ENCODE measurements at places on chromosomes 12 and 14.

- no peak for DNase-seq
Observed at GRCh38 chr12:116712458-116713303, 25.2 kb downstream of the SPRING1 start.

GRCh38 chr14:92460916-92461579 lies 52.5 kb upstream of the RIN3 start:
- peak; percentile 80 for DNase-seq

DNA sequence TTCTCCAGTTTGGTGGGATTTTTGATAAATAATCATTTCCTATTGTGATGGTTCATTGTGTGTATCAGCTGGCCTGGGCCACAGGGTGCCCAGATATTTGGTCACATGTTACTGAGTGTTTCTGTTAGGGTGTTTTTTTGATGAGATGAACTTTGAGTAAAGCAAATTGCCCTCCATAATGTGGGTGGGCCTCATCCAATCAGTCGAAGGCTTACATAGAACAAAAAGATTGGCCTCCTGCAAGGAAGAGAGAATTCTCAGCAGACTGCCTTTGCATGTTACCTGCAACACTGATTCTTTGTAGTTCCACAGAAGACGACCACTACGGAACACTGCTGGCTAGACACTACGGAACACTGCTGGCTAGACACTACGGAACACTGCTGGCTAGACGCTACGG lies 441.6 kb downstream of the GLT1D1 start:
- DNase-seq, result no peak

DNA sequence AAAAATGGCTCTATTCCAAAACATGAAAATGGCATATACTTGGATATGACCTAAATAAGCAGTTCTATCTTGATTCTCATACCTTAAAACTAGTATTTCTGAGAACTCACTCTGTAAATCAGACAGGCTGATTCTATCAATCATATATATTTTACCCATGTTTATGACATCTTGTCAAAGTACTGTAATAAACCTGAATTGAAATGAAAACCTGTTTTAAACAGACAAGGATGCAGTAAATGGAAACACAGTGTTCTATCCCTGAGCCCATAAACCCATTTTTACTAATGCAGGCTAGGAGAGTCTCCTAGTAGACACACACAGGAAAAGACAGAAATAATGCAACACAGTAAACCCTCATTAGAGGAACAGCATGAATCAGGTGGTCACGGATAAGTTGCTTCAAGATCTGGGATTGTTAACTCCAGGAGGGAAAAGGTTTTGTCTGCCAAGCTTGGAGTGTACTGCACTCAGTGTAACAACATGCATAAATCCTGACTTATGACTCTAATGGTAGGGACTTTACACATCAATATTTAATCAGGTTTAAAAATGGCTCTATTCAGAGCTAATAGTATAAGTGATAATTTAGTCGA lies 93.6 kb upstream of the CPNE8 start:
- DNase-seq, result no peak

DNA sequence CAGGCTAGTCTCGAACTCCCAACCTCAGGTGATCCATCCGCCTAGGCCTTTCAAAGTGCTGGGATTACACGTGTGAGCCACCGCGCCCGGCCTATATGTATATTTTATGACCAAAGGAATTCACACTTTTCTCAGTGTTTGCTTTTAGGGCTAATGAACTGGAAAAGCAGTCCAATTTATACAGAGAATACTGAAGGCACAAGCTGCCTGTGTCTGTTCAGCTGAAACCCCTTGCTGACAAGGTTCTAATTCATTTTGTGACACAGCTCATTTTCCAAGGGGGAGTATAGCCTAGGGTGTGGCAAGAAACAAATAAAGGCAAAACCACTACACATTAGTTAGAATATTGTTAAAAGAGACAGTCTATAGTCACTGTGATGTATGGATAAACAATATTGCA lies 18.3 kb upstream of the NEMF start:
- no peak for DNase-seq

DNA sequence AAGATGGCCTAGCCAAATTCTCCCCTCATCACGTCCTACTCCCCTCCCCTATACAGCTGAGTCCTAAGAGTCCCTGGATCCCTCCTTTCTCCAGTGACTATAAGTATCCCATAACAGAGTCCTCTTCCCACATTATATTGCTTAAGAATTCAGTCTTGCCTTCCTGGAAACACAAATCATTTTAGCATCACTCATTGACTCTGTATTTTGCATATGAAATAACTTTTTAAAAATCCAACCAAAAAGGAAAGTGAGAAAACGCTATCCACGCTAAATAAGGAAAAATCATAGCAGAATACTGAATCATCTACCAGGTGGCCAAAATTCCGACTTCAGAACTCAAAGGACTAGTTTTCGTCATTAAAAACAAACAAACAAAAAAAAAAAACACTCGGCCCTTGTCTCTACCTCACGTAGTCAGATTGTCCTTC lies 130.2 kb downstream of the GCH1 start:
- DNase-seq, result peak; percentile 62

- no peak for DNase-seq
Observed at GRCh38 chr14:68238976-68239375, 419.4 kb downstream of the RAD51B start.

- no peak for DNase-seq
Observed at GRCh38 chr12:29053567-29053966, 95.5 kb upstream of the FAR2 start.

DNA sequence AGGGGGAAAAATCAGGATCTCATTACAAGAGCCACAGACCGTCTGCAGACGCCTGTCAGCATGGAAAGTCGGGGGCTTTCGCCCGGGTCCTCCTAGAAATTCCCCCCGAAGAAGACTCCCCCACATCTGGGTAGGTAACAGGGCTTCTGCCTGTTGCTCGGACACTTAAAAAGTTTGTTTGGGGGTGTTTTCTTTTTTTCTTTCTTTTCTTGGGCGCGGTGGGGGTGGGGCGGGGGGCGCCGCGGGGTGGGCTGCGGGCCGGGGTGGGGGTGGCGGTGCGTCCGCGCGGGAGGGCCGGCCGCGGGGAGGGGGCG lies 358 bp downstream of the ELK3 start:
- no peak for DNase-seq

- DNase-seq, result no peak
Observed at GRCh38 chr12:3315201-3315661, 175.8 kb upstream of the PRMT8 start.

DNA sequence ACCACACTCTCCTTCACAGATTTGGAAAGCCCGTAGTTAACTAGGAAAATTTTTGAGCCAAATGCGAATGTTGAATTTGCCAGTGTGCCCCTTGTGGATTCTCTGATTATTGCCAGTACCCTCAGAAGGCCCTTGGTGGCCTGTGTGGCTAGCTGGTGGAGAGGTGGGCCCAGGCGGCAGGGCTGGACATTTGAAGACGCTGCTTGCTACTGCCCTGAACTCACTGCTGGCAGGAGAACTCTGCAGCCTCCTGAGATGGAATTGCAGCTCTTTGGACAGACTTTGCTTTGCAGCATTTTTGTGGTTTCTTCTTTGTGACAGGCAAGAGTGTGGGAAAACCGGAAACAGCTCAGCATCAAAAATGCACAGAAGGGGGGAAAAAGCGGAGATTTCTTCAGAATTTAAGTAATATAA lies 97.6 kb downstream of the TGFB3 start:
- peak; percentile 94 for DNase-seq

- DNase-seq, result no peak
Observed at GRCh38 chr12:5254703-5255102, 177.2 kb upstream of the NTF3 start.

DNA sequence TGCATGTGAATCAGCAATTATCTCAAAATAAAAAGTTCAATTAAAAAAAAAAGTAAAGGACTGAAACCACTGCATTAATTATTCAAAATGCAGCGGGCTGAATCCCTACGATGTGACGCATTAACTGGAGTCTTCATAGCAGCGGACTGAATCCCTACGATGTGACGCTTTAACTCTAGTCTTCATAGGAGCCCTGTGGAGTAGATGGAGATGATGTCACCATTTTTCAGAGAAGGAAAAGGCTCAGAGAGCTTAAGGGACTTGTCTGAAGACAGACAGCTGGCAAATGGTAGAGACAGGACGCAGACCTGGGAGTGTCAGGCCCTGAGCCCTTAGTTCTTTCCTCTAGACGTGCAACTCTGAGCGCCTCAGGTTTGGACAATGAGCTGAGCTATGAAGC lies 168.0 kb upstream of the MYL2 start:
- DNase-seq, result no peak

- DNase-seq, result no peak
Observed at GRCh38 chr14:100776681-100777365, 49.1 kb upstream of the MEG3 start.

GRCh38 chr14:91997492-91997891 lies 42.4 kb downstream of the TRIP11 start:
- no peak for DNase-seq

GRCh38 chr14:44988694-44989093 lies 26.7 kb downstream of the TOGARAM1 start:
- DNase-seq, result no peak
